ENCODE measurements at places on chromosomes 1 and 21.
A peak's percentile ranks its signal among the peaks of the same experiment; 100 is the strongest.

GRCh38 chr1:247274605-247275256, 18.9 kb downstream of the VN1R5 start:
- DNase-seq = no peak

GRCh38 chr21:35042836-35043235, 6.3 kb downstream of the RUNX1 start:
- no peak for DNase-seq

DNA sequence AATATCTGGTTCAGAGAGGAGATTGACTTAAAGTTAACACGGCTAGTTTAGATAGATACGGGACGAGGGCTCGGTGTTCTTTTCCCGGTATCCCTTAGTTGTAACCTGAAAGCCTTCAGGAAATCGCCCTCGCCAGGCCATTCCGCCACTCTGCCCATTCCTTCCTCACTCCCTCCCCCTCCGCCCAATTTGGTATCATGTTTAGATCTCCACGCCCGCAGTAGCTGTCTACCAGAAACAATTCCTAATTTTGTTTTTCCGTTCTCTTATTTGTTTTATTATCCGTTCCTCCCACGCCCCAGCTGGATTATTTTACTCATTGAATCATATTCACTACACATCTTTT, 685 bp upstream of the VAMP4 start:
- peak; percentile 62 for DNase-seq

GRCh38 chr1:53430779-53431178, 28.4 kb upstream of the DMRTB1 start:
- DNase-seq = no peak

DNA sequence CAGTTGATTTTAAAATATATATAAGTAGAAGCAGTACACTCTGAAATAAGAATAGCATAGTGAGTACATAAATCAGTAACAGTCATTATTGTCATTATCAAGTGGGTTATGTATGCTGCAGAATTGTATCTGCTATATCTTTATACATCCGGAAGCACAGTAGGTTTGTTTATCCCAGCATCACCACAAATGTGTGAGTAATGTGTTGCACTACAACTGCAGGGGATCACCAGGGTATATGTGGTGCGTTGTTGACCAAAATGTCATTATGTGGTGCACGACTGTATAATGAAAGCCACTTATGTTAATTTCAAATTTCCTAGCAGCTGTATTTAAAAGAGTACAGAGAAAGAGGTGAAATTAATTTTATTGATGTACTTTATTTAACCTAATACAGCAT, 87.7 kb upstream of the GADD45A start:
- DNase-seq = no peak

GRCh38 chr1:178579562-178579961, 66.7 kb downstream of the TEX35 start:
- no peak for DNase-seq

- no peak for DNase-seq
Observed at GRCh38 chr1:182211386-182211785, 149.9 kb upstream of the ZNF648 start.

GRCh38 chr21:44454747-44455523, at the start of gene LRRC3:
Gene LRRC3, plus strand, starts transcription at chr21:44455510. Its CDS starts 1,135 bp downstream, at chr21:44456645.
- DNase-seq = peak; percentile 86
